ENCODE measurements at places on chromosomes 6 and 20.

- peak; percentile 57 for DNase-seq
These were observed 92.6 kb downstream of the RNGTT start for GRCh38 chr6:88870717-88871330.

DNA sequence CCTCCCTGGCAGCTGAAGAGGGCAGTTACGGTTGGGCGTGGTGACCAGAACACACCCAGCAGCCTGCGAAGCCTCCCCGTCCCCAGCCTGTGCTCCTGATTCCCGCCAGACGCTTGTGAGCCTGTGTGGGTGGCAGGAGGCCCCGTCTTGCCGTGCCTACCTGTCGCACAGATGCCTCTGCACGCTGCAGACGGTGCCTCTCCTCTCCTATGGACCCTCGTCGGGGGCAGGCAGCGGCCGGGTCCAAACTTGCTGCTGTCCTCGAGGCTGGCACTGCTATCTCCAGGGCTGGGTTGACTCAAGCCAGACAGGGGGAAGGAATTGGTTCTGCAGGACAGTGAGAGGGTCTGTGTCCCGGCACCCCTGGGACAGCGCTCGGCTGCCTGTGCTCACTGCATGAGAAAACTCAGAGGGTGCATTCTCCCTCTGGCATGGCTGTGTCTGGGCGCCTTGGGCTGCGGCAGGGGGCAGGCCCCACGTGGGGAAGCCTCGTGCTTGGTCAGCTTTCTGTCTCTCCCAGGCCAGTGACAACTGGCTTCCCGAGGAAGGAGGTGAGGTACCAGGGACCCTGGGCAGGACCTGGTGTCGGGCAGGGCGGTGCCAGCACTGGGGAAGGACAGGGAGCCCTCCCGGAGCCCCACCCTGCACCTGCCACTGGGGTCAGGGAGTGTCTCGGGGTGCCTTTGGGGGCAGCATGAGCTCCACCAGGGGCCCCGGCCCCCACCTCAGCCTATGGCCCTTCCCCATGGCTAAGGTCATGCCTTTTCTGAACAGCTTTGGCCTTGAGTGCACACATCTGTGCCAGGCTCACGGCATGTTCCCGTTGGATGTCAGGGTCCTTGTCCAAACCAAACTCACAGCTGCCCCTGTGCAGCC is 127.5 kb downstream of the TAF4 start:
- DNase-seq, result no peak

DNA sequence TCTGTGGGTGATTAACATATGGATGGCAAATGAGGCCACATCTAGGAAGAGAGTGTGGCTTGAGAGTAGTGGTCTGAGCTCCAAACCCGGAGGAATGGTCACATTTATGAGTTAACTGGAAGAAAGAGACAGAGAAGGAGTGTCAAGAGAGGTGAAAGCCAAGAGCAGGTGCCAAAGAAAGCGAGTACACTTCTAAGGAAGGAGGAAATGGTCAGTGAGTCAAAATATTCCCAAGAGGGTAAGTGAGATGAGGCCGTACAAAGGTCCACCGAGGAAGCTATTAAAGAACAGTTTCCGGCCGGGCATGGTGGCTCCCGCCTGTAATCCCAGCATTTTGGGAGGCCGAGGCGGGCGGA is 104.5 kb upstream of the RNF24 start:
- no peak for DNase-seq

DNA sequence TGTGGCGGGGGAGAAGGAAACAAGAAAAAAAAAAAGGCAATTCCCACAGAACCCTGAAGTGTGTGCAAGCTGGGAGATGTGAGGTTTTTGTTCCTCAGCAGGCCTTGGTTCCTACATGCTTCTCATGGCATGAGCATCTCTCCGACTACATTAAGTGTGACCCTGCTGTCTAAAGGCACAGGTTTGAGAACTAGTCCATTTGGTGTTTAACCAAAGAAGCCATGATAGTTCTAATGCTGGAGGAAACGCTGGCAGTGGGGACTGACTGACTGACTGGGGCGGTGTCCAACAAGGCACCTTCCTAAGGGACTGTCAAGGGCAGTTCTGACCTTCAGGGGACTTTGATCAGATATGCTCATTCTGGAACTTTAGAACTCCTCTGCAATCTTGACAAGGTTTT is 3.8 kb downstream of the TXNDC5 start:
- DNase-seq, result no peak

- DNase-seq, result no peak
These were observed 48.3 kb upstream of the SIRPA start for GRCh38 chr20:1846876-1847275.

GRCh38 chr20:49616154-49617007 is 48.4 kb upstream of the PTGIS start:
- DNase-seq, result no peak

- no peak for DNase-seq
These were observed 25.6 kb downstream of the GPR63 start for GRCh38 chr6:96811670-96812069.

GRCh38 chr6:135411849-135412248 is 85.7 kb downstream of the AHI1 start:
- no peak for DNase-seq

- no peak for DNase-seq
These were observed 52.4 kb upstream of the EIF2S2 start for GRCh38 chr20:34164381-34164984.

- DNase-seq, result peak; percentile 96
These were observed 213.7 kb upstream of the CITED2 start for GRCh38 chr6:139588076-139588639.

GRCh38 chr20:57261457-57262251 is 4.8 kb downstream of the BMP7 start:
- DNase-seq, result no peak

- no peak for DNase-seq
These were observed 36.1 kb upstream of the PAQR8 start for GRCh38 chr6:52325695-52326471.

DNA sequence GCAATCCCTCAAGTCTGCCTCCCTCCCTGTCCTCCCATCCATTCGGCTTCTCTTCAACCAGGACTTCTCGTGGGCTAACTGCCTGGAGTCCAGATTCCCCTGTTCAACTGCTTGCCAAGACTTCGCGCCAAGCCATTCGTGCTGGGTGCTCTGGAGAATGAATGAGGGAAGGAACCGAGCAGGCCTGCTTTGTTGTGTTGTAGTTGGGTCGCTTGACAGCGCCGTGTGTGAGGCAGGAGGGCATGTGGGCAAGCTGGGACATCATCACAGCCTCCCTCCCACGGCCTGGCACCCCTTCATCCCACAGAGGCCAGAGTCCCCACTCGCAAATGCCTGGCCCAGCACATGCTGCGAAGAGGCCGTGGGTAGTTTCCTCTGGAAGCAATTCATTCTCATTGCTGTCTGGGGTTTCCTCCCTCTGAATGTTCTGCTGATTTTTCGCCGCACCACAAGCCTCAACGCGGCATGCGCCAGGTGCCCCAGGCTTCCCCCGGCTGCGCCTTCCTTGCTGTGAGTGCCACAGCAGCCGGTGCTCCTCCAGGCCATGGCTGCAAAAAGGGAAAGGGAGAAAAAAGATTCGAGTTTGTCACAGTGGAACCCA is 336.0 kb downstream of the QKI start:
- DNase-seq, result no peak

DNA sequence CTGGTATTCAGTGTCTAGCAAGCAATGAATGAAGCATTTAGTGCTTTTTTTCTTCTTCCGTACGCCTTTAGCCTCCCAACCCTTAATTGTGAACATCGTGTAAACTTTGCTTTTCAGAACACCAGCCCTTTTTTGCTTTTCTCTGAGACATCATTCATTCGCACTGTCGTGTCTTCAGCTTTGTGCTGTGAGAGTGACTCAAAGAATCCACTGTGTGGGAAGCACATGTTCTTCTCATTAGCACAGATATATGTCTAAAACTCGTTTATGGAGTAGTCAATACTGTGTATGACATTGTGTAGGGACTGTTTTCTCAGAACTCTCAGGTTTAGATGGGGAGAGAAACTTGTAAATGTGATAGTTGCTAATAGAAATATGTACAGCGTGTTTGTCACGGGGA is 279.1 kb downstream of the FARS2 start:
- no peak for DNase-seq

- peak; percentile 95 for DNase-seq
These were observed 301.6 kb upstream of the ADGRB3 start for GRCh38 chr6:68333442-68333841.

DNA sequence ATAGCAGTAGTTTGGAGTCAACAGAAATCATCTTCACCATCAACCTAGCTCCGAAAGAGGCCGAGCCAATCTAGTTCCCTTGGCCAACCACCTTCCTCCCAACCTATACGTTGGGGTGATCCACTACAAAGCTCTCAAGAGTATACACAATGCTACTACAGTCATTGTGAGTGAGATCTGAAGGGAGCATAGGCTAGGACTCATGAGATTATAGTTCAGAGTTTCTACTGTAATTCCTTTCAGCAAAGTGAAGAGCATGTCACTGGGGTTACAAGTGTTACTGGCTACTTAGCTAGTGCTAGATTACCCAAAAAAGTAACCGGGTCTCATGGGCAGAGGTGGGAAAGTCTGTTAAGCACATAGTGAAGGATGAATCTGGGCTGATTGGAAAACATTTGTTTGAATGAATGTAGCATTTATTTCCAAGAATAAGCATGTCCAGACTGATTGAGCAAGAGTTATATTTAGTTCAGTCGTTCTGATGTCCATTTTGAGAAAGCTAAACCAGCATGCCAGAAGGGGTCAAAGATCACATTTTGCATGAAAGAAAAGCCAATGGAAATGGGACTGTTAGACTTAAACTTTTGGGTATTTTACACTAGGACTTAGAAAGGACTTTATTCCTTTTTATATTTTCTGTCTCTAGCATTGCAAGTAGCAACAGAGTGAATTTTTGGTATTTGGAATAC is 10.5 kb upstream of the ESR1 start:
- DNase-seq, result no peak

- DNase-seq, result no peak
These were observed 56.7 kb downstream of the IYD start for GRCh38 chr6:150425508-150425907.

DNA sequence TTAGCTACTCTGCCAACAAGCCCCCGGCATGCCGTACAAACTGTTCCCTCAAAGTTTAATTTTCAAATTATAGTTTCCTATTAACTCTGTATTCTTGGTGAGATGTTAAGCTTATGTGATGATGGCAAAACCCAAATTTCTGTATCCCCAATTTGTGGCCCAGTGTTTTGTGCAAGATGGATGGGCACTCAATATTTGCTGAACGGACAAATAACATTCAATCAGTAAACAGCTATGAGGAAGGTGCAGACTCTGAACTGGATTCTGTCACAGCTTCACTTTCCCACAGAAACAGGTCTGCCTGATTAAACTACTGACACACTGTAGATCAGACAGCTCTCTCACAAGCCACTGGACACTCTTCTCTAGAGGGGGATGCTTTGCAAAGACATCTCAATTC is 54.1 kb downstream of the NUDT3 start:
- DNase-seq, result no peak

DNA sequence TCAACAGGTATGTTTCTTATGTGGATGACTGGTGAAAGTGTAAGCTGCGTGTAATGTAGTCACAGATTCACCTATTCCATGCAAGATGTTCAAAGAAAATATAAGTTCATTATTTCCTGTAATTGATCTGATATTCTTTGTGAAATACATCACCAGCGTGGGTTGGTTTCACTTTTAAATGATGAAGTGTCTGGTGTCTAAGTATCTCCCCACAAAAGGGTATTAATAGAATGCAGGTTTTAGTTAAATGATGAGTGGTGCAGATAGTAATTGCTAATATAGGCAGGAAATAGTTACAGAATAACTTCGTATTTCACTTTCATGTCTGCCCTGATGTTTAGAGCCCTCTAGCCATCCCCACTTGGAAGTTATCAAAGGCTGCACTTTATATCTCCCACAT is 22.2 kb downstream of the PGBD1 start:
- DNase-seq, result no peak

- no peak for DNase-seq
These were observed 443.9 kb downstream of the CDKAL1 start for GRCh38 chr6:20978151-20978614.

DNA sequence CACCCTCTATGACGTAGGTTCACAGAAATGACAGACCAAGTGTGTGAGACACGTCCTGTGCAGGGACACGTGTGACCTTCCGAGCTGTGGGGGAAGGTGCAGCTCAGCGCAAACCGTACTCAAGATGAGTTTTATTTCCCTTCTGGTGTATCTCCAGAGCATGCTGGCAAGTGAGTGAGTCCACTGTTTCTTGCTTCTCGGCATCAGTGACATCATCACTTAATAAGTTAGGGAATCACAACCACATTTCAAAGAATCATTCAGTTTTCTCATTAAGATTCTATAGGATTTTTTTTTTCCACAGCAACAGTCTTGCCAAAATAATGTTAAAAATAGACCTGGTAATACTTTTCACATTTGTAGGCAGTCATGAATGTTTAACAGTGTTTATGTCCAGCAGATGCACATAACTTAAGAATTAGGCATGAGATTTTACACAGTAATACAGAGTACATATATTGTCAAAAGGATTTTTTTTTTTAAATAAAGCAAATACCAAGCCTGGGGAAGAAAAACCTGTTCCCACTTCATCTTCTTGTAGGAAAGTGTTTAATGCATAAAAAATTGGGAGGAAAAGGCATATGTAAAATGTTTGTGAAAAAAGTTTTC is 417.8 kb downstream of the CDC5L start:
- no peak for DNase-seq

DNA sequence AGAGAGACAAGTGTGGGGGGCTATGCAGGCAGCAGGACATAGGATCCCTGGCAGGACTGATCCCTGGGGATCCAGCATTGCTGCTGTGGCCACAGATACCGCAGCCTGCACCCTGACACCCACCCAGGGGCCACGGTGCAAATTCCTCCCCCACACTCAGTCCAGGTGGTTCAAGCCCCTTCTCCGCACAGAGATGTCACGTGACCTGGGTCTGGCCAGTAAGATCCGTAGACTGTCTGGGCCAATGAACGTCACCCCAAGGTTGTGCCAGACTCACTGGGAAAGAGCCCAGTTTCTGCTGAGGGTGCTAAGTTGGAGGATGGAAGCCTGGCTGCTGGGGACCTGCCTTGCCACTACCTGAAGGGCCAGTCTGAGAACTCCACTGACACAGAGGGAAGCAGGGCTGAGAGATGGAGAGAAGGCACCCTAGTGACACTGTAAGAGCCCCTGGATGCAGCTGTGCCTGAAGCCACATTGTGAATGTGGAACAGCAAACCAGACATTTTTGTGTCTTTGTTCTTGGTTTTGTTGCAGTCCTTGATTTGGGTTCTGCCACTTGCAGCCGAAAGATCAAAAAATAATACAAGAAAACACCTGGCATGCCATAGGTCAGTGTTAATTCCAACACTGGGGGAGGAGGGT is 228.6 kb downstream of the PREX1 start:
- no peak for DNase-seq

- DNase-seq, result peak; percentile 95
These were observed 243.4 kb downstream of the TRDN start for GRCh38 chr6:123393331-123393730.

DNA sequence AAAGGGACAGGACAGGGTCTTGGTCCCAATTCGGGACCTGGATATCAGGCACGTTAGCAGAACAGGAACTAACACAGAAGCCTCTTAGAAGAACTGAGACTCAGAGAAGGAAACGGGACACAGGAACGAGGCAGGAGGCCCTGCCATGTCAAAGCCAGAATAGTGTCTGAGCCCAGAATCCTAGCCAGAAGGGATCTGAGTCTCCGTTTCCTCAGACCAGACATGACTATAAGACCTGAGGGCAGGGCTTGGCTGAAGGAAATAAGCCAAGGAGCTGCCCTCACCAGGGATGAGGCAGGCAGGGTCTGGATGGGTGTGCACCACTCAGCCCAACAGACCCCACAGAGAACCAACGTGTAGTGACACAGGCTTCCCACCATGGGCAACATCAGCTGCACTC is 40.3 kb downstream of the TRERF1 start:
- no peak for DNase-seq

- DNase-seq, result no peak
These were observed 13.9 kb downstream of the MACROD2 start for GRCh38 chr20:14009208-14009607.
